Naive thymus-derived CD8-positive, alpha-beta T cell (primary cell): ENCODE measurements at places on chromosomes 3 and 15.

- H3K27me3 ChIP-seq, result peaks cover 10% of the 10 kb centered on the region
- H3K4me3 ChIP-seq, result no peak overlapping the region
- no peaks in the 10 kb centered on the region for H3K4me1 ChIP-seq
- no peak for DNase-seq
- no peaks in the 10 kb centered on the region for H3K36me3 ChIP-seq
Measured at GRCh38 chr15:39066677-39067076, 502.1 kb upstream of the RASGRP1 start.

DNA sequence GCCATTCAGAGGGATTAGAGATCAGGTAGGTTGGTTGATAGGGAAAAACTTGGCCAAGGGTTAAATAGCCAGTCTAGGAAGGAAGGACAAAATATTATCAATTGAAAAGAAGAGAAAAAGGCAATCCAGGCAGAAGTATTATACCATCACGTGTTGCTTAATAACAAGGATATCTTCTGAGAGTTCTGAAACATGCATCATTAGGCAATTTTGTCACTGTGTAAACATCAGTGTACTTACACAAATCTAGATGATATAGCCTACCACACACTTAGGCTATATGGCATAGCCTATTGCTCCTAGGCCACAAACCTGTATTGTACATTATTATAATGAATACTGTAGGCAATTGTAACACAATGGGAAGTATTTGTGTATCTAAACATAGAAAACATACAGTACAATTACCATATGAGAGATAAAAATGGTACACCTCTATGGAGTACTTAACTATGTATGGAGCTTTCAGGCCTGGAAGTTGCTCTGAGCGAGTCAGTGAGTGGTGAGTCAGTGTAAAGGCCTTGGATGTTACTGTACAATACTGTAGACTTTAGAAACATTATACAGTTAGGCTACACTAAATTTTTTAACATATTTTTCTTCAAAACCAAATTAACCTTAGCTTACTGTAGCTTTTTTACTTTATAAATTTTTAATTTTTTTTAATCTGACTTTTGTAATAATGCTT is 2.7 kb downstream of the TEX55 start:
- no peak for DNase-seq
- no peaks in the 10 kb centered on the region for H3K4me1 ChIP-seq
- peaks cover 4% of the 10 kb centered on the region for H3K36me3 ChIP-seq
- H3K27me3 ChIP-seq, result no peaks in the 10 kb centered on the region
- no peak overlapping the region for H3K4me3 ChIP-seq

- no peak overlapping the region for H3K27ac ChIP-seq
- H3K4me1 ChIP-seq, result peaks cover 27% of the 10 kb centered on the region
- no peaks in the 10 kb centered on the region for H3K36me3 ChIP-seq
- H3K4me3 ChIP-seq, result no peak overlapping the region
- H3K27me3 ChIP-seq, result peaks cover 9% of the 10 kb centered on the region
- no peak for DNase-seq
Measured at GRCh38 chr15:39931615-39932014, 2.3 kb upstream of the EIF2AK4 start.

GRCh38 chr3:121430664-121431215 is 115.0 kb downstream of the POLQ start:
- no peak for DNase-seq
- no peak overlapping the region for H3K4me3 ChIP-seq
- H3K36me3 ChIP-seq, result no peaks in the 10 kb centered on the region
- no peaks in the 10 kb centered on the region for H3K27me3 ChIP-seq

GRCh38 chr15:100918690-100919480 is at the start of gene LRRK1:
Gene LRRK1 (plus strand): TSS chr15:100919357. CDS start chr15:100924633, 5,276 bp downstream.
- H3K27ac ChIP-seq, result no peak within 1 kb of the TSS
- DNase-seq, result peak; percentile 8
- no peaks in the 10 kb centered on the region for H3K36me3 ChIP-seq
- peak within 1 kb of the TSS; percentile 78 for H3K4me3 ChIP-seq
- H3K27me3 ChIP-seq, result peaks cover 38% of the 10 kb centered on the region

GRCh38 chr15:66120422-66120821 is 133.1 kb downstream of the MEGF11 start:
- peaks cover 8% of the 10 kb centered on the region for H3K4me1 ChIP-seq
- H3K4me3 ChIP-seq, result no peak overlapping the region
- no peak overlapping the region for H3K27ac ChIP-seq
- H3K36me3 ChIP-seq, result no peaks in the 10 kb centered on the region

DNA sequence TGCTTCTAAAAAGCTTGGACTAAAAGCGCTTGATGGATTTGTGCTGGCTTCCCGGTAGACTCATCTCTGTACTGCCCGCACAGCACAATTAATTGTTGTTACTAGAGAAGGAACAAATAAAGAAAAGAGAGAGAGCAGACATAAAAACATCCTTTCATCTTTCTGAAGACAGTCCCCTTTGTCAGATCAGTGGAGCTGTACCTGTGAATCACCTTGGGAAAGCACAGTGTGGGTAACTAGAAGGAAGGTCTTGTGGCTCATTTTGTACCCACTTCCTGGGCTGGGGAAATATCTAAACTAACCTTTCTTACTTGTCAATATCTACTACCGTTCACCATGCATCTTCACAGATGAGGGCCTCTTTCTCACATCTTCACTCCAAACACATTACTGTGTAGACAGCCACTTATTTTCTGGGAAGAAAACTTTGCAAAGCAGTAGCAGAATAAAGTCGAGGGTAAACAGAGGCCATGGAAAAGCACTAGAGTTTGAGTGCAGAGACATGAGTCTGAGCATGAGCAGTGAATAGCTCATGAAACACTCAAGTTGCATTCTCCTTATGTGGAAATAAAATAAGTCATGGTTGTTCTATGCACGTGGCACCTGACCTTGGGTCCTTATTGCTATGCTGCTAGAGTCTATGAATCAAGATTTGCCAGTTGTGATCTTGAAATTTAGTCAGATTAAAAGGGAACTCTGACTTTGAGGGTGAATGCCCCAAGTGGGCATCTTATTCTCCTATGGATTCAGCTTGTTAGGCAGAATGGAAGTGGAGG is 169.3 kb downstream of the LPP start:
- DNase-seq, result peak; percentile 24
- peaks cover 14% of the 10 kb centered on the region for H3K36me3 ChIP-seq
- peak overlapping the region; percentile 51 for H3K4me3 ChIP-seq
- H3K27ac ChIP-seq, result peak overlapping the region; percentile 78
- peaks cover 32% of the 10 kb centered on the region for H3K4me1 ChIP-seq

DNA sequence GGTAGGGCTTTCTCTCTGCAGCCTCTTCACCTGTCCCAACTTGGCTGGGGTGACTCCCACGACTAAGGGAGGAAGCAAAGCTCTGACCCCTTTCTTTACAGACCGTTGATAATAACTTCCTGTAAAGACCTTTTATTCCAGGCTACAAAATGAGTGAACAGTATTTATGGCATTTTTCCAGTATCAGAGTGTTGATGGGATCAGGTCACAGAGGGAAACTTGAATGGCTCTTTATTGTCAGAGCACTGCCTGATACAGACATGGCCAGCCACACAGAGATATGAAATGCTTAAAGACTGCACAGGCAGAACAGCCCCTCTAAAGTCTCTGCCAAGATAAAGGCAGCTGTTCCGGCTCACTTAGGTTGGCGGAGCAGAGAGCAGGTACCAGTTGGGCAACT is 1033.9 kb upstream of the NR2F2 start:
- peaks cover 50% of the 10 kb centered on the region for H3K27me3 ChIP-seq
- H3K4me1 ChIP-seq, result peaks cover 6% of the 10 kb centered on the region
- DNase-seq, result no peak
- no peak overlapping the region for H3K4me3 ChIP-seq
- H3K36me3 ChIP-seq, result no peaks in the 10 kb centered on the region

DNA sequence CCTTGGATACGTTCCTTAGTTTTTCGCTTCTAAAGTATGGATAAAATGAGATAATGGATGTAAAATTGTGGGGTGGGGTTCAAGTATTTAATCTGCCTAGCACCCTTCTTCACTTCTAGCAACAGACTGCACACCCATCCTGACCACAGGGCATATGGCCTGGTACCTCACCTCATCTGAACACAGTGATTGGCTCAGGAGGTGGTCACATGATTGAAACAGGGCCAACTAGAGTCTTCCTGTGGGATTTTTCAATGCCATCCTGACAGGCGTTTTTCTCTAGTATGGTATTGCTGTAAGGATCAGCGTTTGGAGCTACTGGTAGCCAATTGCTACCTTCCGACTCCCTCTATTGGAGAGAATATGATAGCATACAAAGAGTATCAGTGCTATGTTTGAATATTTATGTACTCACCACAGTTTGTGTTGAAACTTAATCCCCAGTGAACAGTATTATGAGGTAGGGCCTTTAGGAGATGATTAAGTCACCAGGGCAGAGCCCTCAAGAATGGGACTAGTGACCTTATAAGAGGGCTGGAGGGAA is 172.2 kb downstream of the PPM1L start:
- no peak for DNase-seq
- H3K4me3 ChIP-seq, result no peak overlapping the region
- no peaks in the 10 kb centered on the region for H3K36me3 ChIP-seq

DNA sequence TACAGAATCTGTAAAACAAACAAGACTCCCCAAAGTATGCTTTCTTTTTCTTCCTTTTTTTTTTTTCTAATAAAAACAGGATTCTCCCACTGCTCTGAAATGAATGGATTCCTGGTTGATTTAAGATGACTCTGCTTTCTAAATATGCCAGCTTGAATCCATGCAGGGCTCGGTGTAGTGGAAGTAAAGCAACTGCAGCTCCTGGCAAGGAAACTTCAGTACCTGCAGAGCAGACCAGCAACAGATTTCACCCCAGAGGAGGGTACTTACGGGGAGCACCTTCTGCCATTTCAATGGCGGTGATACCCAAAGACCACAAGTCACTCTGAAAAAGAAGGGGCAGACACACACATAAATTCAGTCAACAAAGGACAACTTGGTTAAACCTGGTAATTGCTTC is 150.5 kb upstream of the SLC2A2 start:
- H3K27ac ChIP-seq, result peak overlapping the region; percentile 41
- H3K27me3 ChIP-seq, result no peaks in the 10 kb centered on the region
- no peak overlapping the region for H3K4me3 ChIP-seq
- H3K36me3 ChIP-seq, result peaks cover 38% of the 10 kb centered on the region

- no peak overlapping the region for H3K4me3 ChIP-seq
- H3K36me3 ChIP-seq, result peaks cover 52% of the 10 kb centered on the region
- no peak overlapping the region for H3K27ac ChIP-seq
Measured at GRCh38 chr3:52848617-52849016, 13.8 kb upstream of the MUSTN1 start.

GRCh38 chr3:11289864-11290263 is 17.7 kb downstream of the ATG7 start:
- H3K36me3 ChIP-seq, result no peaks in the 10 kb centered on the region
- no peak for DNase-seq
- H3K27me3 ChIP-seq, result no peaks in the 10 kb centered on the region
- H3K4me1 ChIP-seq, result peaks cover 62% of the 10 kb centered on the region

GRCh38 chr3:171687581-171687980 is 122.7 kb downstream of the PLD1 start:
- DNase-seq, result no peak
- no peak overlapping the region for H3K4me3 ChIP-seq
- H3K27ac ChIP-seq, result no peak overlapping the region
- H3K4me1 ChIP-seq, result peaks cover 7% of the 10 kb centered on the region
- no peaks in the 10 kb centered on the region for H3K36me3 ChIP-seq
- peaks cover 16% of the 10 kb centered on the region for H3K27me3 ChIP-seq

DNA sequence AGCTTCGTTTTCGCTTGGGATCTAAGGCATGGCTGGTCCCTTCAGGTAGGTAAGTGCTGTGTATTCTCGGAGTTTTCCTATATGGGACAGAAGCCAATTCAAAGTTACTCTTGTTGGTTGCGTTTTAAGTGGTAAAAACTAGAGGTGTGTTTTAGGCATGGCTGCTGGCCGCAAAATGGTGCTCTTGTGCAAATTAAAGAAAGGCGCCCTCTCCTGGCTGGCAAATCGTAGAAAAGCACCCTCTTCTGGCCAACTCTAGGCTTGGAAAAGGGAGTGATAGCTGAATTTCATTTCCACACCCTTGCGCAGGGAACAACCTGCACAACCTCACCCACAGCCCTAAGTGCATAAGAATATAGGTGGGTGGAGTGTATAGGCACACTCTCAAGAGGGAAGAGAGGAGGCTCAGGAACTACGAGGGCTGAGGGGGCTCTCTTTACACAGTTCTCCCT is 23.5 kb downstream of the DRD3 start:
- no peak for DNase-seq
- no peaks in the 10 kb centered on the region for H3K36me3 ChIP-seq
- H3K4me3 ChIP-seq, result no peak overlapping the region
- H3K27ac ChIP-seq, result no peak overlapping the region
- peaks cover 5% of the 10 kb centered on the region for H3K4me1 ChIP-seq
- no peaks in the 10 kb centered on the region for H3K27me3 ChIP-seq

DNA sequence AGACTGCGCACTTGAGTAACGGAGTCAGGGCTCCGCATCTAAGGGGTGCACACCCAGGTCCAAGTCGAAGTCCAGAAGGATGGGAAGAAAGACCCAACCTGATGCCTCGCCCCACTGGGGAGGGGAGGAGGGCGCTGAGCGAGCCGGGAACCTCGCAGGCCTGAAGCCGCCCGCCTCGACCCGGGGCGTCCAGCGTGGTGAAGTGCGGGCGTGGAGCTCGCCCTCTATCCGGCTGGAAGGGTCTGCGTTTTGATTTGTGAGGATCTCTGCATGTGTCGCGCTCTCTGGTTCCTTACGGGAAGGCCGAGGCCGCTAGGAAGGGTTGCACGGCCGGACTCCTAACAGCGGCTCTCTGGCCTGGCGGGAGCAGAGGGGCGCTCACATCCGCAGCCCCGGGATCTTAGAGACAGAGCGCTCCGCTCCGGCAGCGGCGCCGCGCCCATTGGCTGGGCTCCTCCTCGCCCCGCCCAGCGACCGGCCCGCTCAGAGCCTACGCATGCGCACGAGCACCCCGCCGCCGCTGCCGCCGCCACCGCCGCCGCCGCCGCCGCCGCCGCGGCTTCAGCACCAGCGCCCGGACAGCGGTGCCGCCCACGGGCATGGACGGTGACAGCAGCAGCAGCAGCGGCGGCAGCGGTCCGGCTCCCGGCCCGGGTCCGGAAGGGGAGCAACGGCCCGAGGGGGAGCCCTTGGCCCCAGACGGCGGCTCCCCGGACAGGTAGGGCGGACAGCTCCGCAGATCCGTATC is at the start of gene DISP2:
Gene DISP2 (plus strand): TSS at position 497 of the 748 bp plus-strand sequence. CDS start 103 bp downstream, at position 600.
- H3K27me3 ChIP-seq, result peaks cover 12% of the 10 kb centered on the region
- H3K4me1 ChIP-seq, result peaks cover 7% of the 10 kb centered on the region
- peak within 1 kb of the TSS; percentile 88 for H3K4me3 ChIP-seq
- peak; percentile 84 for DNase-seq
- H3K27ac ChIP-seq, result no peak within 1 kb of the TSS

DNA sequence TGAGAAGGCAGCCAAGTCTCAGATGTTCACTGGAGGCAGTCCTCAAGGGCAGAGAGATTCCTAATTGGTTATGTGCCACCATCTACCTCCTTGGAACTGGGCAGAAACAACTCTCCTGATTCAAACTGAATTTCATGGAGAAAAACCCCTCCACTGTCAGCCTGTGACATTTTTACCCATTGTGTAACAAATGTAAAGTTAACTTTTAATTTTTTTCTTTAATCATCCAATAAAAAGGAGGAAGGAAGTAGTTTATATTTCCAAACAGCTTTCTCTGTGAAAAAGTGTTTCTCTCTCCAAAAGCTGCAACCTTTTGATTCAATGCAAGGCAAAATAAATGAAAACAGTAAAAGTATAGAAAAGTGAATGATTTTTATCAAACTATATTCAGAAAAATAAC is 510 bp upstream of the COLQ start:
- no peaks in the 10 kb centered on the region for H3K27me3 ChIP-seq
- peaks cover 15% of the 10 kb centered on the region for H3K4me1 ChIP-seq
- H3K4me3 ChIP-seq, result peak overlapping the region; percentile 39
